ENCODE measurements at places on chromosomes 13 and 19.

DNA sequence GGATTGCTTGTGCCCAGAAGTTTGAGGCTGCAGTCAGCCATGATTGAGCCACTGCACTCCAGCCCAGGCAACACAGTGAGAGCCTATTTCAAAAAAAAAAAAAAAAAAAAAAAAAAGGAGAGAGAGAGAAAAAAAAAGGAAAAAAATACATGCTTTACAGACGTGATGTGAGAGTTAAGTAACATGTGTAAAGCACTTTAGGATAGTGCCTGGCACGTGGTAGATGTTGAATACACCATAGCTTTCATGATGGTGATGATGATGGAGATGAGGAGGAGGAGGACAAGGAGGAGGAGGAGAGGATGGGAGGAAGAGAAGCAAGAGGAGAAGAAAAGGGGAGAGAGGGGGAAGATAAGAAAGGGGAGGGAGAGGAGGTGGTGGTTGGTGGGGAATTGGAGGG lies 15.1 kb upstream of the RUBCNL start:
- no peak for DNase-seq

GRCh38 chr13:20002787-20003186 lies 44.3 kb downstream of the ZMYM2 start:
- no peak for DNase-seq

DNA sequence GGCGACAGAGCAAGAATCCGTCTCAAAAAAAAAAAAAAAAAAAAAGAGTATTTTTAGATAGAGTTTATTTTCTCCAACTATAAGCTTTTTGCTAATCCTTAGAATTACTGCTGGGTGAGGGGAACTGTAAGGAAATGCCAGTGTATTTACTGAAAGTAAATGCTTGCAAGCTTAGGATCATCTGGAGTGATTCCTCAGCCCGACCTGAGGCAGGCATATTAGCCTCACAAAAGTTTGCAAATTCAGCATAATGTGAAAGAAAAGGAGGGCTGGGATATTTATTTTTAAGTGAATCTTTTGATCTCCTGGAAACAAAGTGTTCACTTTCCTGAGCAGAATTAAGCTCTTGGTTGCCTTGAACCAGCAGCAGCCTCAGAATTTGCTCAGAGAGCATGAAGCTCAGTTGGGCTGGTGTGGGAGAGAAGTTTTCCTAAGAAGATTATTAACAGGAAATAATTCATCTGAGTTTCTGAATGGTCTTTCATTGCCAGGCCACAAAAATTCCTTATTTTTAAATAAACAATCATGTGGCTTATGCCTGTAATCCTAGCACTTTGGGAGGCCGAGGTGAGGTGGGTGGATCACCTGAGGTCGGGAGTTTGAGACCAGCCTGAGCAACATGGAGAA lies 24.7 kb upstream of the SPATA13 start:
- DNase-seq, result no peak

DNA sequence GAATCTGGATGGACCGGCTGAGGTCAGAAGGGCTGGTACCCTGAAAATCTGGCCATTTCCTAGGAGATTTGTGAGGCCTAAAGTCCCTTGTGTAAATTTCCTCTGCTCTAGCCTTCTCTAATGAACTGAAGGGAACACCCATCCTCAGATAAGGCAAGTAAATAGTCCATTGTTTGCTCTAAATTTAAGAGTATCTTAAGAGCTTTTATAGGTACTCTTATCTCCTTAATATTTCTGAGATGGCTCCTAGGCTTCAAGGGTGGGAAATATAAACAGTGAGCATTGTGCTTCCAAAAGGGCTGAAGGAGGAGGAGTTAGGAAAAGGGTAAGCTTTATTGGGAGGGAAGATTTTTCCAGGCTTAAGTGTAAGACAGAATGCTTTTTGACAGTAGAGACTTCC lies 148.7 kb upstream of the EDNRB start:
- no peak for DNase-seq

DNA sequence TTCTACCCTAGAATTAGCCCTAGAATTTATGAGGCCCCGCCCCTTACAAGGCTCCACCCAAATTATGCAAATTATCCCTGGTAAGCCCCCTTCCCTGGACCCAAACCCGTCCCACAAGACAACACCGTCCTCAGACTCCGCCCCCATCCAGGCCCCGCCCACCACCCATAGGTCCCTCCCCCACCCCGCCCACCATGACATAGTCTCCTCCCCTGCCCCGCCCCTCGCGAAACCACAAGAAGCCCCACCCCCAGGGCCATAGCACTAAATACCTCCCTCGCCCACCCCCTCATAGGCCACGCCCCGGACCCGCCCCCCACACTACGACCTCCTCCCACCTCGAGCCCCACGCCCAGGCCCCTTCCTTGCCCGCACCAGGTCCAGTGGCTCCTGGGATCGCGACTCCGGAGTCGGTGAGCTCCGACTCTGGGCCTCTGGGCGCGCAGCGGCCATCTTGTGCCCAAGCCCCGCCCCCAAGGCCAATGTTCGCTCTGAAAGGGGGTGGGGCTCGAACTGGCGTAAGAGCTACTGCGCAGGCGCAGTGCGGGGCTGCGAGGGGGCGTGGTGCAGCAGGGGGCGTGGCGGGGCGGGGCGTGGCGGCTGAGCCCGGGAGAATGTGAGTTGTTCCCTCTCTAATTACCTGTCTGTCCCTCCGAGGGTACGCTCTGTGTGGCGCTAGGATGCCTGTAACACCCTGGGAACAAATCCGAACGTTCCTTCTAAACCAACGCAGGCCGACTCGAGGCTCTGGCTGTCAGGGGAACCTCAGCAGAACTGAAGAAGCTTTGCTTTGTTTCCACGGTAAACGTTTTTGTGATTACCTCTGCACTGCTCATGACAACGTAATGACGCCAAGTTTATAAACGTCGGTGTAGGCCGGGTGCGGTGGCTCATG lies at the start of gene ZNF784:
Gene ZNF784 (minus strand): TSS at position 458 of the 895 bp plus-strand sequence. CDS start 5 bp downstream, at position 453.
- peak; percentile 89 for DNase-seq

DNA sequence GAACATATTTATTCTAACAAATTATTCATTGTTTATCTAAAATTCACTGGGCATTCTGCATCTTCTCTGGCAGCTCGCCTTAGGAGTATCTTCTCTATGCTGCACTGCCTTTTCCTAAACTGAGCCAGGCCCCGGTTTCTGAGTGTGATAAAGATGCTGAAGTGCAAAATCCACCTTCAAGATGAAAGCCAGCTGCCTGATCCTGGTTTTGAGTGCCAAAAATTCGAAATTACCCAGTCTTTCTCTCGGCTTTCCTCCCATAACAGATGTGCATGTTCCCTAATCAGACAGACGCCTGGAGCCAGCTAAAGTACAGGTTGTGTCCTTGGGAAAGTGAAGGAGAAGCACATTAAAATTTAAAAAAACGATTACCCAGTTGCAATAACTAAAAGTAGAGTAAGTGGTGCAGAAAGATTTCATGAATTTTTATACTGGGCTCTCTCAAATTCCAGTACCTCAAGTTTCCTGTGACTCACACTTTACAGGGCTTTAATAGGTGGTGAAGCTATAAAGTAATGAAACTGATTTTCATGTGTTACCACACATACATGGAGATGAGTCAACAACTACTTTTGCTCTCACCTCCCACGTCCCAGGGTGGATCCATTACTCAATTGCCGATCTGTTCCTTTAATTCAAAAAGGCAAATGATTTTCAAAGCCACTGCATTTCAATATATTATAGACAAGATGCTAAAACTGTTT lies 65.0 kb upstream of the GTF2F2 start:
- DNase-seq, result no peak

DNA sequence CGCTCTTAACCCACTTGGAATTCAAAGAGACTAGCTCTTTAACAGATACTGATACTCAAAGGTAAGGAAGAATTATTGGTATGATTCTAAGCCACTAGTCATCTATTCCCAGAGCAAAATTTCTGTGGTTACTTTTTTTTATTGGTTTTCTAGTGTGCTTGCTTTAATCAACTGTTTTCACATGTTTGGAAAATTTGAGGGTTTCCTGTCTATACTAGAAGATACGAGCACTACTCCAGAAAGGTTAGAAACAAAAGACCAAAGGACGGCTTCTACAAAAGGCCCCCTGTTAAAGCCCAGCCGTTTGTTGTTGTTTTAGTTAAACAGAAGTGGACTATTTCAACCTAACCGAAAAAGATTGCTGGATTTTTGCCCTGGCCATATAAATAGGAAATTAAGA lies 18.5 kb upstream of the LPAR6 start:
- no peak for DNase-seq

GRCh38 chr13:39036212-39036611 lies 1.7 kb downstream of the PROSER1 start:
- peak; percentile 24 for DNase-seq

- DNase-seq, result no peak
These were observed 3.8 kb downstream of the PPP1R14A start for GRCh38 chr19:38252385-38252784.

DNA sequence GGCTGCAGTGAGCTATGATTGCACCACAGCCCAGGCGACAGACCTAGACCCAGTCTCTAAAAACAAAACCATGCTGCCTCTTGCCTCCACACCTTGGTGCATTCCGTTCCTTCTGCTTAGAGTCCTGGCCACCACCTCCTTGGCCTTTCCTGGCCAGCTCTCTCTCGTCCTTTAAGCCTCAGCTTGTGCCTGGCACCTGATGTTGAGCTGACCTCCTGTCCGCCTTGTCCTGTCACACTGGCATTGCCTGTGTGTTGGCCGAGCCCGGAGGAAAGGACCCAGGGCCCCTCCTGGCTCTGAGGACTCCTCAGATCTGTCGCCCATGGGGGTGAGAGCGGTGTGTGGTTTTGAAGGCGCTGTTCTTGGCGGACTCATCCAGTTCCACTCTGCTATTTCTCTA lies 143.3 kb downstream of the STK24 start:
- DNase-seq, result no peak

DNA sequence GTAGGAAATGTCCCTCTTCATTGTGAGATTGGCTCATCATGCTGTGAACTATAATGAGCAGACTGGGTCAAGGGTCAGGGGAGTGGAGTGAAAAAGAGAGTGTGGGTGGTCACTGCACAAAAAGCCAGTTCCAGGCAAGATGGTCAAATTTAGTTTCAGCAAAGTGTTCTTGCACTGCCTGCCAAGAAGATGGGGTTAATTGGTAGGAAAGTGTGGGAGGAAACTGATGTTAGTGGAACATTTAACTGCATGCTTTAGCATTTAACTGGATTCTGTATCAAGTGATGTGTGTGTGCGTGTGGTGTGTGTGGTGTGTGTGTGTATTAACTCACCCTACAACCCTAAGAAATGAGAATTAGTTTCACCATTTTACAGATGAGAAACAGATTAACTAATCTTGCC lies 131.6 kb downstream of the COG6 start:
- DNase-seq, result no peak

DNA sequence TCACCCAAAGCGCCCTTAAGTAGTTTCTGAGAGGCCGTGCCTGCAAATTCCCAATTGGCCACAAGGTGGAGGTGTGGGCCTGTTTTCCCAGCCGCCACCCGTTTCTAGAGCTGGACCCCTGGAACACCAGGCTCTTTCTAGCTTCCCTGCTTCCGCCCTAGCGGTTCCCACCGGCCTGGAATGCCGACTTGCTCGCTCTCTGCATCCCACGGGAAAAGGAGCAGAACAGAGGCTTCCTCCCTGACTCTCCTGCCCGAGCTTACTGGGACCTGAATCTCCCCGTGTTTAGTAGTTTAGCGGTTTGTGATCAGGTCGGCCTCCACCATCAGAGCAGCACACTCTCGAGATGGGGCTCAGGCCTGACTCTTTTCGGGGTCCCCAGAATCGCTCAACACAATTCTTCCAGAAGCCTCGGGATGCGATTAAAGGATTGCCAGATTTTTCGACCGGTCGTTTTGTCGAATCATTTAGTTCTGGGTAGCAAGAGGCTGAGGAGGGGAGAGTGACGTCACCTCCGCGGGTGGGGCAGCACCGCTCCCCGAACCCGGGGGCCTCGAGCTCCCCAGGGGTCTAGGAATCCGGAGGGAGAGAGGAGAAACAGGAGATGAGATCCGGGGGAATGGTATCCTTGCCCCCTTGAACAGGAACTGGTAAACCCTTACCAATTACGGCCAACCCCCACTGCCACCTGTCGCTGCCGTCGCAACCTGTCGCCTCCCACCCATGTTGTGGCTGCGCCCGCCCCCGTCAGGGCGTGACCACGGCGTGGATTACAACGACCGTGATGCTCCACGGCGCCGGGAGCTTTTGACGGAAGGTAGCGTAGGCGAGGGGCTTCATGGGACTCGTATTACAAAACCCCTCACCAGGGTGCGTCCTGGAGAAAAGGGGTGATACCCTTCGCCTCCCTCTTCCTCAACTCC lies 8.0 kb downstream of the NAPSA start:
- peak; percentile 95 for DNase-seq

GRCh38 chr13:24763596-24764275 lies at the start of gene RNF17:
RNF17 (plus strand) TSS chr13:24764169; CDS start chr13:24764204, 35 bp downstream.
- DNase-seq, result no peak

GRCh38 chr13:32047088-32047487 lies 15.5 kb downstream of the FRY start:
- DNase-seq, result no peak

- DNase-seq, result no peak
These were observed 605.7 kb downstream of the FGF9 start for GRCh38 chr13:22276616-22277015.

DNA sequence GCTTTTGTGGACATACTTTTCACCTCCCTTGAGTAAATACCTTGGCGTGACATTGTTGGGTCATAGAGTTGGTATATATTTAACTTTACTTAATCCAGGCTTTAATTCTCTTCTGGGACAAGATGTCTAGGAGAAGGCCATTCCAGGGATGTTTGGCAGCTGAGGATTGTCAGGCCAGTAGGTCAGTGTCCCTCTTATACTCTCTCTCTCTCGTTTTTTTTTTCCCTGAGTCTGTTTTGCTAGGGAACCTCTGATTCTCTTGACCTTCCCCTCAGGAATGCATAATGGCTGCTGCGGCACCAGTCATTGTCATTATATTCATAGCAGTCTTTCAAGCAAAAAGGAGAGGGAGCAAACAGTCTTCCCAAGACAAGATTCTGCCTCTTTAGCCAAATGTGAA lies 48.8 kb downstream of the BICRA start:
- DNase-seq, result no peak

DNA sequence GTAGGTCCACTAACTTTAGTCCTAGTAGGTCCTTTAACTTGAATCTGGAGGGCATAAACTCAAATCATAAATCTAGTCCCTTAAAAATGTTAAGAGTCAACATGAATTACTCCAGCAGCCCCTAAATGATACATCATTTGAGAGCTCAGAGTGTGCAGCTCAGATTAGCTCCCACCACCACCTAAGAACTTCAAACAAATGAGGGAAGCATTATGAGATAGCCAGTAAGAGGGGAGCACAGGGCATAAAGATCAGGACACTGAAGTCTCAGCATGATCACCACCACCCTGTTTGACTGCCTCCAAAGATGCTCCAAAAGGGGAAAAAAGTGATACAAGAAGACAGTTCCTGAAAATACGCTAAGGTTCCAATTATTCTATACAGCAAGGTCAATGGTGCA lies 5.7 kb downstream of the PROSER1 start:
- no peak for DNase-seq

Data from ELF-1 (cell line).